DMS 273 treated with DMSO at 0.1 percent for 48 hours (cell line): ENCODE measurements at places on chromosomes 5 and 9.

GRCh38 chr5:170463426-170463825 is 40.4 kb upstream of the KCNIP1 start:
- no peak for DNase-seq

GRCh38 chr5:150412319-150413175 is at the start of gene CD74:
CD74 (minus strand) TSS chr5:150412910; CDS start chr5:150412749, 161 bp downstream.
- no peak for DNase-seq

GRCh38 chr5:157115012-157115411 is 6.2 kb upstream of the HAVCR2 start:
- no peak for DNase-seq

DNA sequence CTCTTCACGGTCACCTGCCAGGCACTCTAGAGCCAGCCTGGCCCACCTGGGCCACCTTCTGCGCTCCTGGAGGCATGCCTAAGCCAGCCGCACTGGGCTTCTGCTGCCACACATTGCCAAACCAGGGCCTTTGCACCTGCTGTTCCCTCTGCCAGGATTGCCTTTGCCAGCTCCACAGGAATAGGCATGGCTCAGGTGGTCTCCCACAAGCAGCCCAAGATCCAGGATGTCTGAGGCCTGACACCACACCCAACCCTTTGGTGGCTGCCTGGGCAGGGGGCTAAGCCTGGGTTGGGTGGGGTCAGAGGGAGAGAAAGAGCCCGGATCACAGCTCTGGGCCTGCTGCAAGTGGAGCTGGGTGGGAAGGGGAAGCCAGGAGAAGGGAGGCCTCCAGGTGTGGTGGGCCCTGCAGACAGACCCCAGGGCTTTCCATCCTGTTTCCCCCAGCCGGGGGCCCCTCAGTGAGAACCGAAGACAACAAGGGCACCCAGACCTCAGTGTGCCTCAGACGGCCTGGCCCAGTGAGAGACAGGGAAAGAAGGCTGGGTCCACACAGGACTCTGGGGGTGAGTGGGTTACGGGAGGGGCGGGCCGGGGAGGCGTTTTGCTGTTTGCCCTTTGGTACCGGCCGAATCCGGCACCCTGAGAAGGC is 672 bp upstream of the SUSD3 start:
- no peak for DNase-seq

DNA sequence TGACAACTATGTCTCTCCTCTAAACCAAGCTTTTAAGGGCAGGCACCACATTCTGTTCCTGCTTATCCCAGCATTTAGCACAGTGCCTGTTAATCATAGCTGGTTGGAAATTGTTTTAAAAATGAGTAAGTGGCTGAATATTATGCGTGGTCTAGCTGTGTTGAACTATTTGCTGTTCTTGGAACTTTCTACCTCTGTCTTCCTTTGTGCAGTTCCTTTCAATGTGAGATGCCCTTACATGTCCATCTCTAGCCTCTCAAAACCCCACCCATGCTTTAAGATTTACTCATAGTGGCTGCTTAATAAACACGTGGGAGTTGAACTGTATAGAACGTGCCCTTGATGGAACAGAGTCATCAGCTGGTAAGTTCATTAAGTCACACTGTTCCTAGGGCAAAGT is 34.5 kb downstream of the C9orf57 start:
- DNase-seq, result no peak

- DNase-seq, result no peak
Measured at GRCh38 chr9:94679587-94679986, 40.3 kb upstream of the FBP1 start.

DNA sequence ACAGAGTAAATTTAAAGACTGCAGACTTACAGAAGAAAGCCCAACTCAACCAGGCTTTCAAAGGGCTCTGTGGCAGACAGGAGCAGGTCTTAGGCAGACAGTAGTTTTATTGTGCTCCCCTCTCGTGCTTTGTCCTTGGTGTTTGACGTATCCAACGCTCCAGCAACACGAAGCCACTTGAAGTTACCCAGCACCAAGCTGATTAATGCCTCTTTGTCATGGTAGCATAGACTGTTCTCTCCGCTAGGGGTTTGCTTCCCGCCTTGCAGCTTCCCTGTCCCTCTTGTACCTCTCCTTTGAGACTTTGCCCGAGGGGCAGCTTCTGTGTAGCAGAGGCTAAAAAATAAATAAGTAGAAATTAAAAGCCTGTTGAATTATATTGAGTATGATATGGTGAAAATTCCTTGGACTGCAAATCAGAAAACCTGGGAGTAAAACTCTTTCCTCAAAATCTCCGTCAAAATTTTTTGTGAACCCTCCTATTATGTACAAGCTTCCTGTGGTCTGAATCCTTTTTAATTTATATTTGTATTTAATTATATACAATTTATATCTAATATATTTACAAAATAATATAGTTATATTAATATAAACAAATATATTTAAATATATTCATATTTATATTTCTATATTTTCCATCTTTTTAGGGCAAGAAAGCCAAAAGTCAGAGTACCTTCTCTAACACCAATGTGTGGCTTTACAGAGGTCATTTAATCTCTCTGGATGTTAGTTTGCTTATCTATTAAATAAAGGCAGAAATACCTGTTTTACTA is 405.4 kb downstream of the DMAC1 start:
- no peak for DNase-seq

DNA sequence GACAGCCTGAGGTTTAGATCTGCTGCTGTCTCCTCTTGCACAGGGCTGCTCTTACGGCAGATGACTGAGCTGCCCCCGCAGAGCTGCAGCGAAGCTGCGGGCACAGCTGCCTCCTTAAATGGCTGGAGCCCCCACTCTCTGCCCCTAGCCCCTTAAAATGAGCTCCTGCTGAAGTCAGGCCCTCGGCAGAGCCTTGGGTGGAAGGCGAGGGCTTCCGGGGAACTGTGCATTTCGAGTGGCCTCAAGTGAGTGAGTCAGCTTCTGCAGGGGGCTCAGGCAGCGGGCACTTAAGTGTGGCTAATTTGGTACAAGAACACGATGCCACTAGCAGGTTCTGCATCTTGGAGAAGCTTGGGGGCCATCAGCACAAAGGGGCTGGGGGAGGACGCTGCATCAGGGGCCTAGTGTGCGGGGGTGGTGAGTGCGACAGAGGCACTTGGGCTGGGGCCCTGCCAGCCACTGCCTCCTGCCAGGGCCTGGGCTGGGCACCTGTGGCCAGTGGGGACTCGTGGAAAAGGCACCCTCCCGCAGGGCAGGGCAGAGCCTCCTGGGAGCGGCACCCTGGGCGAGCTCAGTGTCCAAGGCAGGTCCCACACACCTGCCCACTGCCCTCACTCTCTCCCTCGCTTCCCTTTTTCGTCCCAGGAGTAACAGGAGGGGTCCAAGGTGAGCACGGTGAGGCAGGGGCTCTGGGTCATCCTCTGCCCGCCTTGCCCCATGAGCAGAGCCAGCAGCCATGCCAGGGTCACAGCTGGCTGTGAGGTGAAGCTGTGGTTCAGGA is 28.8 kb upstream of the RNU6ATAC start:
- no peak for DNase-seq

DNA sequence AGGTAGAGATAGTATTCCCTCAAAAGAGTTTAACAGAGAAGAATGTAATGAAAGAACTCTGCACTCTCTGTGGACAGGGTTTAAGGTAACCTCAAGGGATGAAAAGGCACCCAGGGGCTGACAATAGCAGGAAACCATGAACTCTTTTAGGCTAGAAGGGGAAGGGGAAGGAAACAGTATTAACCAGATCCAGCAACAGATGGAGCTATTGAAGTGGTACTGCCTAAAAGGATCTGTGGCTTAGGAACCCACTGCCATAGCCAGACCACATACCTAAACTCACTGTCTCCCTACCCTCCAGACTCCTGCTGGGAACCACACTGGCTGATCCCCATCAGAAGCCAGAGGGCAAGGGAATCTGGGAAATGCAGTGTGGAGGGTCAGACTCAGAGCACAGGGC is 35.5 kb downstream of the PLGRKT start:
- no peak for DNase-seq

DNA sequence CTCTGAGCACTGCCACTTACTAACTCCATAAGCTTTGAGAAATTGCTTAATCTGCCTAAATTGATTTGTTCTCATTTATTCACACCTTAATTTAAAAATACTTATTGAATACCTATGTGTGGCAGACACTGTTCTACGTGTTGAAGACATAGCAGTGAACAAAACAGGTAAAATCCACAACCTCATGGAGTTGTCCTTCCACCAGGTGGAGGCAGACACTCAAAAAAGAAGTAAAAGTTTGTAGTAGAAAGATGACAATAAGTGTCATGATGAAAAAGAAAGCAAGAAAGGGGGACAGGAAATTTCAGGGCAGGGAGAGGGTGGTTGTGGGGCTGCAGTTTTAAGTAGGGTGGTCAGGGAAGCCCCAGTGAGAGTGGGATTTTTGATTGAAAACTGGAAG is 94.9 kb downstream of the SREK1 start:
- no peak for DNase-seq

- no peak for DNase-seq
Measured at GRCh38 chr5:134380346-134380745, 9.0 kb downstream of the UBE2B start.

- DNase-seq, result peak; percentile 98
Measured at GRCh38 chr5:143245929-143246561, 157.4 kb downstream of the NR3C1 start.

DNA sequence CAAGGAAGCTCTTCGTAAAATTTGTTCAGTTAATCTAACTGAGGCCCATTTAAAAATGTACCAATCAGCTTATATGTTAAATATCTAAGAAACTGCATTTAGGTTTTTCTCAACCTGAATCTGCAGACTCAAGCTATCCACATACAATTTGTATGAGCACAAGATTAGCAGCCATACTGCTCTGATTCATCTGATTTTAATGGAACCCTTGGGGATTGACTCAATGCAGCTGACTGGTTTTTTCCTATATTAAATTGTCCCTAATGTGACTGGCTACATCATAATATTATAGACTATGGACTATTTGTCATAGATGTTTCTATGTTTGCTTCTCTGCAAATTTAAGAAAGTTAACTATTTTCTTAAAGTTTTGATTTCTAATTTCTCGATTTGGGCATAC is 451.0 kb upstream of the TUSC1 start:
- DNase-seq, result no peak

DNA sequence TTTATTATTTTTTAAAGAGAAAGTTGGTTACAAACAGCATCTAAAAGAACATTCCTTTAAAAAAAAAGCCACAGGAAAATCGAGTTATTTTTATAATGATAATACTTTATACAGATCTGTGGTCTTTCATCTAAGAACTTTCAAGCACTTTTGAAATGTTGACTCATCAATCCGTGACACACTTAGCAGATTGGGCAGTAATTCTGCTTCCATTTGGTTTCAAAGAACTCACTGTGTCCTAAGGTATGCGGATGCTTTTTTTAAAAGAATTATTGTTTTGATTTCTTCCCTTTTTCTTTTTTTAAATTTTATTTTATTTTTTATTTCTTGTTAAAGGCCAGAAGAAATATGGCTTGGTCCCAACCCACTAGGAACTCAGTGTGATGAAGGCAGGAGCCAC is 147.8 kb downstream of the AOPEP start:
- DNase-seq, result no peak

GRCh38 chr9:129312251-129313122 is 134.4 kb upstream of the IER5L start:
- DNase-seq, result no peak

DNA sequence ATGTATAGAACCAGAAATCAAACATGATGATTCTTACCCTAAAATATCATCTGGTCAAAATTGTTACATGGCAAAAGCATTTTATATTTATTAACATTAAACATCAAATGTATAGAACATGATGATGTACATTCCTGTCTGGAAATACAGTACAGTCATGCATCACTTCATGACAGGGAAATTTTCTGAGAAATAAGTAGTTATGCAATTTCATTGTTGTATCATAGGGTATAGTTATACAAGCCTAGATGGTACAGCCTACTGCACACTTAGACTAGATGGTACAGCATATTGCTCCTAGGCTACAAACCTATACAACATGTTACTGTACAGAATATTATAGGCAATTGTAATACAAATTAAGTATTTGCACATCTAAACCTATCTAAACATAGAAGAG is 64.6 kb upstream of the VCAN start:
- DNase-seq, result no peak

DNA sequence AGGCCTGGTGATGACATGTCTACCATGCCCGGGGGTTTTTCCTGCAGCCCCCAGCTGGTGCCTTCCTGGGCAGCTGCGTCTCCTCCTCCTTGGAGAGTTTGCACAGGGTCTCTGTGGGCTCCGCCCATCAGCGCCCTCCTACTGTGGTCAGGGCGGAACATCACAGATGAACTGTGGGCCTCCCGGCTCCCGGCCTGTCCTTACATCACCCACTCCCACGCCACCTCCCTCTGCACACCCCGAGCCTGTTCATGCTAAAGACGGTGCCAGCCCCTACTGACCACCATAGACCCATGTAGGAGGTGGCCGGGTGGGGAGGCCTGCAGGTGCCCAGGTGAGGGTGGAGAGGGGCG is 12.6 kb downstream of the GPSM1 start:
- DNase-seq, result no peak

- no peak for DNase-seq
Measured at GRCh38 chr5:76579166-76579937, 43.9 kb downstream of the F2RL2 start.

DNA sequence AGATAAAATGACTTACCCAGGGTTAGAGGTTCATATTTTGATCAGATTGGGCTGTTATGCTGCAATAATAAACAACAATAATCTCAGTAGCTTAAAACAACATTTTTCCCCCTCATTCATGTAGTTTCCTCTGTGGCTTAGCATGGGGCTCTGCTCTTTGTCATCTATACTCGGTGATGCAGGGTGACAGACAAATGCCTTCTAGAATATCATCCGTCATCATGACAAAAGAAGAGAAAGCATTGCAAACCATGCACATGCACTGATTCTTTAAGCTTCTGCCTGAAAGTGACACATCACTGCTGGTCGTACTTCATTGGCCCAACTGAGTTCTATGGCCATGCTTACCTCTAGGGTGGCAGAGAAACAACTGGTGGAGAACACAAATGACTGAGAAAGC is 58.8 kb upstream of the MAMDC2 start:
- DNase-seq, result no peak

GRCh38 chr9:405341-405740 is 190.7 kb downstream of the DOCK8 start:
- no peak for DNase-seq

GRCh38 chr5:6804766-6805501 is 91.7 kb downstream of the TENT4A start:
- DNase-seq, result no peak

- no peak for DNase-seq
Measured at GRCh38 chr5:170545811-170546210, 42.0 kb downstream of the KCNIP1 start.

DNA sequence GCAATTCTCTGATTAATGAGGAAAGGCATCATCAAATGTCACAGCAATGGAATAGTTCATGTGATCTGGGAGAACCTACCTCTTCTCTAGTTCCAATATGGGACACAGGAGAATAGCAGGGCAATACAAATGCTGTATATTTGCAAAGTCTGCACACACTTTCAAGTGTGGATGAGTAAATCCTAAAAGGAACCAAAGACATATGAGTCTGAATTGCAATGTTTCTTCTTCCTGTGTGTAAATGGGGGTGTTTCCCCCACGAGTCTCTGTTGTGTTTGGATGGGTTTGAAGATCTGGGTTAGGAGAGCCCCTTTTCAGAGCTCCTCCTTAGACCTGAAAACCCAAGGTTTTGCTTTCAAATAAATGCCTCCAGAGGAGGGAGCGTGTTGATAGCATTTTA is 26.9 kb downstream of the SLC46A2 start:
- DNase-seq, result no peak
